Endodermal cell (in vitro differentiated cells): ENCODE measurements at places on chromosomes 2 and 18. TPM values are rescaled to one million over a fixed set of nuclear protein-coding genes. Genes with fewer than 3 reads are reported as not detected.

DNA sequence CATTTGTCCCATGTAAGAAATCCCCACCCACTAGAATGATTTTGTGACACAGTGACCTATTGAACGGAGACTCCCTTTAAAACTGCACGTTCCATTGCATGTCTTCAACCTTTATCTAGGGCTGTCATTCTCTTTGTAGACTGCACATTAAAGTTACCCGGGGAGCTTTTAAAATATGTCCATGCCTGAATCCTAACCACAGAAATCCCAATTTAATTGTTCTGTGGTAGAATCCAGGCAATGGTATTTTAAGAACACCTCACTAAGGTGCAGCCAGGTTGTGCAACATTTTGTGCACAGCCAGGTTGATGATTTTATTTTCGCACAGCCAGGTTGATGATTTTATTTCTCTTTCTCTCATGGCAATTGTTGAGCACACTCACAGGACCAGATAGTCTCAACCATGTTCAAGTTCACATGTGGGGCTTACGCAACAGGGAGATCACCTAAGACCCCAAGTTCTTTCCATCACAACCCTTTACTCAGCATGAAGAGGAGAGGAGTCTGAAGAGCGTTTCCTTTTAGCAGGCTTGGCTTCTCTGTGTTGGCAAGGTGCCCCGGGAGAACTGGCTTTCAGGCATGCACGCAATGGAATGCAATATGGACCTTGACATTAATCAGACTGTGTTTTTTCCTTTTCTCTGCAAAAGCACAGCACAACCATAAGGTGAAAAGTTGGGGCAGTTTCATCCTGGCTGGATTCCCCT is 467.3 kb upstream of the ETAA1 start:
- DNase-seq = no peak

- no peak for DNase-seq
Observed at GRCh38 chr2:206245265-206245672, 29.2 kb upstream of the ZDBF2 start.

DNA sequence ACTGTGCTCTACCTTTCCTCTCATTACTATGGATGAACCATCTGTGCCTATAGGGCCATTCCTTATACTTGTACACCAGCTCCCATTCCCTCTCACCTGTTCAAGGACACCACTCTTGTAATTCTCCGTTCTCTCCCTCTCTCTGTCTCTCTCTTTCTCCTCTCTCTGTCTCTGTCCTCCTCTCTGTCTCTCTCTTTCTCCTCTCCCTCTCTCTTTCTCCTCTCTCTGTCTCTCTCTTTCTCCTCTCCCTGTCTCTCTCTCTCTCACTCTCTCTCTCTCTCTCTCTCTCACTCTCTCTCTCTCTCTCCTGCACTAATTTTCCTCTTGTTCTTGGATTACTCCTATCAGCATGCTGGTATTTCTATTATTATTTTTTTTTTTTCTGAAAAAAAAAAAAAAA is 78.9 kb upstream of the RMDN2 start:
- no peak for DNase-seq

DNA sequence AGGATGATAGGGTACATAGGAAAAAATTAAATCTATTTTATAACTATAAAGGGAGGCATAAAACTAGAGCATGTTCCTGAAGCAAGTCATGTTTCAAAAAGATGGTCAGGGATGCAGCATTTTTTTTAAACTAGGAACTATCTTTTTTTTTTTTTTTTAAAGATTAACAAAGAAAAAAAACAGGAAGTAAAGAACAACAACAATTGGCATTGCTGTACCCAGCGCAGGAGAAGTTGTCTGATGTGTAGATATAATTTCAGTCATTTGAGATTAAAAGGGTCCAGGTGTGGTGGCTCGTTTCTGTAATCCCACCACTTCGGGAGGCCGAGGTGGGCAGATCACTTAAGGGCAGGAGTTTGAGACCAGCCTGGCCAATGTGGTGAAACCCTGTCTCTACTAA is 41.5 kb downstream of the PMAIP1 start:
- DNase-seq = no peak

RNF152 gene
- 81.8 and 90.8 TPM in 2 replicates for total RNA-seq

PROC gene
- 0.46 to 0.56 TPM in 2 of 3 replicates, not detected in the other for total RNA-seq

DNA sequence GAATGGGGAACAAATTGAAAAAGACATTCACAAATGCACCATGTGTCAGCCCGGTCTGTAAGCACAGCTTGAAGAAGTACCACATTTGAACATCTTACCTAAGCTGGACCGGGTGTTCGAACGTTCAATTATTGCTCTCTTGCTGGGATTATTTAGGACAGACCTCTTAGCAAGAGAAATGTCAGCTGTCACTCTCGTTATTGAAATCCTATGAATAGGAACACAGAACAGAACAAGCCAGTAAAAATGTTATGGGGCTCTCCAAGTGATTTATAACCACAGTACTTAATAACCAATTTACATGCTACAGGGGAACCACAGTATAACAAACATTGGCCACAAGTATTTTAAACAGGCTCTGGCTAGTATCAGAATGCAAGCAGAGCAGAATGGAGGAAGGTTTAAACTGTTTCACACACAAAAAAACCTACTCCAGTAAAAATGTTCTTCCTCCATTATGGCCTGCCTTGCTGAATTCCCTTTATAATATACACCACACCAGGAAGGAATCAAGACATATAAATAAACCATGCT is 32.5 kb upstream of the ARL5A start:
- DNase-seq = no peak
